ENCODE measurements at places on chromosomes 5 and 9. TPM values are rescaled to one million over a fixed set of nuclear protein-coding genes. Genes with fewer than 3 reads are reported as not detected.
A peak's percentile ranks its signal among the peaks of the same experiment; 100 is the strongest.

- DNase-seq: no peak
These were observed 123.9 kb upstream of the FER start for GRCh38 chr5:108623826-108624225.

DNA sequence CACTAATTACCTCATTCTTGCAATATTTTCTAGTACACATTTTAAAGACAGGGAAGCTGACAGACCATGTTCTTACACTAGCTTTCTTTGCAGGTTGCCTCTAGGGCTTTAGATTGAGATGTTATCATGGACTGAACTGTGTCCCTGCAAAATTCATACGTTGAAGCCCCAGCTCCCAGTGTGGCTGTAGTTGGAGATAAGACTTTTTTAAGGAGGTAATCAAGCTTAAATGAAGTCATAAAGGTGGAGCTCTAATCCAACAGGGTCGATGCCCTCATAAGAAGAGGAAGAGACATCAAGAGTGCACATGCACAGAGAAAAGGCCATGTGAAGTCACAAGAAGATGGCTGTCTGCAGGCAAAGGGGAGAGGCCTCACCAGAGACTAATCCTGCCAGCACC, 471.2 kb upstream of the ACTBL2 start:
- DNase-seq: peak; percentile 15

- DNase-seq: no peak
These were observed 558.9 kb upstream of the KLF4 start for GRCh38 chr9:108048406-108049025.

GRCh38 chr5:139611703-139612584, 36.2 kb upstream of the CXXC5 start:
- DNase-seq: no peak

DNA sequence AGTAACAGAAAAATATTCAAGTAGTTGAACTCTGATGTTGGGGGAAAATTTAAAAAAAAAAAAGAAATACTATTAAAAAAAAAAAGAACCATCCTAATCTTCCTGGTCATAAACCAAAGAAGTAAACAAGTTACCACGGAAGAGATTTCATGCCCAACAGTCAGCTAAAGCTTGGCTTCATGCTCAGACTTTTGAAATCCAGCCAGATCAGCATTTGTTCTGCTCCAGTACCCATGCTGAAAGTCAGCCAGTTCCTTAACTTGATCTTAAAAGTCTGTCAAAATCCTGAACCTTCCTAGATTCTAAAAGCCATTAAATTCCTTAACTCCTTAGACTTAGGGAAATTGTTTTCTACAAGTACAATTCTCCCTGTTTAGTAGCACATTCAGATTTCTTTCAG, 908.7 kb upstream of the CDH9 start:
- no peak for DNase-seq

GRCh38 chr5:17398866-17399835, 98.9 kb upstream of the TAF11L2 start:
- DNase-seq: no peak

GRCh38 chr9:34992376-34992951, 2.9 kb downstream of the DNAJB5 start:
- no peak for DNase-seq

DNA sequence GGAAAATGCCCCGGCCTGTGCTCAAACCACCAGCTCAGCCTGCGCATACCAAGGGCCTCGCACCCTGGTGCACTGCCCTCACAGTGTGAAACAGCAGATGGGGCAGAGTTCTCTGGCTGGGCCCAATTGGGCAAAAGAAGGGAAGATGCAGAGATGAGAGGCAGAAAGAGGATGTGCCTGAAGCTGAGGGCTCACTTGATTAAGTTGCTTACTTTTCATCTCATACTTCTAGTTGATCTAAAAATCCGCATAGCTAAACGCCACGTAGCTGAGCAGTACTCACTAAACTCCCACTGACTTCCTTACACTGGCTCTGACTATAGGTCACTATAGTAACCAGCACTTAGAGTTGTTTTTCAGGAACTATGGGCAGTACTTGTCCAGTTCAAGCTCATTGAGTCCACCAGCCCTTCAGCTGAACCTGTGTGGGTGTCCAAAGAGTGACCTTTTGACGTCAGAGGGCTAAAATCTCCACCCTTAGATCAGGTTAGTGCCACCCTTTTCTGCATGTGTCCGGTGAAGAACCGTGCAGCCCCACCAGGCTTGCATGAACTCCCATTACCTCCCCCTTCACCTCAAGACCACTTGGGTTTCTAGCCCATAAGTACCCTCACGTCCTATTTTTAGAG, 215.2 kb downstream of the AUH start:
- no peak for DNase-seq

- DNase-seq: no peak
These were observed 66.7 kb downstream of the DOCK2 start for GRCh38 chr5:169703813-169704212.

- no peak for DNase-seq
These were observed 41.6 kb downstream of the TARS1 start for GRCh38 chr5:33482335-33482734.

DNA sequence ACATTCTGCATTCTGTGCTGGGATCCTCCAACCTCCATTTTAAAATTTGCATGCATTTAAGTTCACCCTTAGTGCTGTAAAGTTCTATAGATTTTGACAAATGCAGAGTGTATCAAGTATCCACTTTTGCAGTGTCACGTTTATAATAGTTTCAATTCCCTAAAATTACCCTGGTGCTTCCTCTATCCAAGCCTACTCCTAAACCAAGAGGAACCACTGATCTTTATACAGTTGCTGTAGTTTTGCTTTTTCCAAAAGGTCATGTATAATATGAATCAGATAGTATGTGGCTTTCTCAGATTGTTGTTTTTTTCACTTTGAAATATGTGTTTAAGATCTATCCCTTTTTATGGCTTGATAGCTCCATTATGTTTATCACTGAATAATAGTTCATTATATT, 468.4 kb upstream of the CDH6 start:
- no peak for DNase-seq

Gene LAMC3
- polyA plus RNA-seq: not detected

Gene BARHL1
- polyA plus RNA-seq: not detected

Gene CARD9
- 0.17 TPM for polyA plus RNA-seq

All from foreskin keratinocyte (primary cell).